D341Med (cell line): ENCODE measurements at places on chromosomes 4 and X.

DNA sequence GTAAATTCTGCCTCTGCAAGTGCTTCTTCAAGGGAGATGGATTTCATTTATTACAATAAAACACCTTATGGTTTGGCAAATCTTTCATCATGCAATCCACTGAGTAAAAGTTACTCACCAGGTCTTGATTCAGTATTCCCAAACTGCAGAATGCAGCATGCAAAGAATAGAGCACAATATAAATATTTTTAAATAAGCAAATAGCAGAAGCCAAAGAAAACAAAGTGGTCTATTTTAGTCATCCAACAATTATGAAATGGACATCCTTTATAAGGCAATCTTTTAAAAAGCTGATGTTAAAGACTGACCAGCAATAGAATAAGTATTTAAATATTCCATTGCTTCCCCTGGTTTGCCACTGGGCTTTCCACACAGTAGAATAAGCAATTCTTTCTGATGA, 59.5 kb downstream of the SLC39A8 start:
- no peak for DNase-seq

DNA sequence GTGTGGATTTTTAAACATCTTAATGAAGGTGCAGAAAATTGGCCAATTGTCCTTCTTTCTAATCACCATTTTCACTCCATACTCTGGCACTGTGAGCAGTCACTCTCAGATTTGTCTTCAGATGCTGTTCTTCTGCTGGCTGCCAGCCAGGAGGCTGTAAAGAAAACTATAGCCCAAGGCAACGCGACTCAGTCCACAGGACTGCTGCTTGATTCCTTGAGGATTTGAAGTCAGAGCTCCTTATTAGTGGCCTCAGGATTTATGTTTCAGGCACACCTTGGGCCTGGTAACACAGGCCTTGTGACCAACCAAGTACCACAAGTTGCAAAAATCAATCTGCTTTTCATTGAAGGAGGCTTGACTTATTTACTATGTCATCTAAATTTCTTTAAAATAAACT, 342.6 kb downstream of the GPM6A start:
- DNase-seq, result no peak

DNA sequence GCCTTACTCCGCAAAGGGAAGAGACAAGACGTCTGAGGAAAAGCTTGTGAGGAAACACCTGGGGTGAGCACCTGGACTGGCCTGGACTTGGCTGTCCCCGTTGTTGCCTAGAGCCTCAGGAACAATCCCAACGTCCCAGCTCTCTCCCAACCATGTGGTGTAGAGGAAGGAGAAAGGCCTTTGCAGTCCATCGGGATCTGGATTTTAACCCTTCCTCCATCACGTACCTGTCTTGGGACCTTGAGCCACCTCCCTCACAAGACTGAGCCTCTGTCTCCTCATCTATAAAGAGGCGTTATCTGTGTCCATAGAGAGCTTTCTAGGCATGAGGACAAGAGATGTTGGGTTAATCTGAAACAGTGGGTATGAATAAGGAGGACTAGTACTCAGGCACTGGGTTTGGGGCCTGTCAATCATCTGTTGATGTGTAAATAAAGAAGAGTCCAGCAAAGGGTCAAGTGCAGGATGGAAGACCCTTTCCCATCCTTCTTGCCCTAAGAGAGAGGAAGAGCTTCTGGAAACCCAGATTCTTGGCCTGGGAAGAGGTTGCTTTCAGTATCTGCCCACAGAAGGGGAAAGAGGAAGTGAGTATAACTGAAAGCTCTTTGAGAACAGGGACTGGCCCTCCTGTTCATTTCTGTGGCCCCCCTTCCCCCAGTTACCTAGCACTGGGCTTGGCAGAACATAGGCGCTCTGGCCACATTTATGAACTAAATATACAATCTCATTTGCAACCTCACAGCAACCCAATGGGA, 137.1 kb downstream of the PJA1 start:
- no peak for DNase-seq

GRCh38 chr4:140057701-140058100, 96.3 kb downstream of the MAML3 start:
- DNase-seq, result no peak

DNA sequence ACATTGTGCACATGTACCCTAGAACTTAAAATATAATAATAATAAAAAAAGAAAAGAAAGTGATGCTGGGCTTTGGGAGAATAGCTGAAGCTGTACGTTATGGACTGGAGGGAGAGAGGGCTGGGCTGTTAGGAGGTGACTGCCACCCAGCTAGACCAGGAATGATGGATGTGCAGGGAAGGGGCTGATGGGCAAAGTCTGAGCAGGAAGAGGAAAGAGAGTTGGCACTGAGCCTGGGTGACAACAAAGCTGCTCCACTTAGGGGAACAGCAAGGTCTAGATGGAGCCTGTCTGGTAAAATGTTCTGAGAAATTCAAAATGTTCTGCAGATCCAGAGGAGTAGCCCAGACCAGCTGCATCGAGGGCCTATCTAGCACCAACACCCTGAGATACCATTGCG, 32.3 kb downstream of the MED28 start:
- DNase-seq, result no peak

DNA sequence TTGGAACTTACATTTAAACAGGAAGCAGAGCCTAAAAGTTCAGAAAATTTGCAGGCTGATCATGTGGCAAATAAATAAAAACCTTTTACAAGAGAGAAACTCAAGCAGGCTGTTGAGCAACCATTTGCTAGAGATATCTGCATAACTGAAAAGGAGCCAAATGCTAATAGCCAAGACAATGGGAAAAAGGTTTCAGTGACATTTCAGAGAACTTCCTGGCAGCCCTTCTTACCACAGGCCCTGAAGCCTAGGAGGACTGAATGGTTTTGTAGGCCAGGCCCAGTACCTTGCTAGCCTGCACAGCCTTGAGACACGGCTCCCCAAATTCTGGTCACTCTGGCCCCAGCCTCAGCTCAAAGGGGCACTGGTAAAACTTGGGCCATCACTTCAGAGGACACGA, 945.1 kb downstream of the ADGRL3 start:
- DNase-seq, result no peak

DNA sequence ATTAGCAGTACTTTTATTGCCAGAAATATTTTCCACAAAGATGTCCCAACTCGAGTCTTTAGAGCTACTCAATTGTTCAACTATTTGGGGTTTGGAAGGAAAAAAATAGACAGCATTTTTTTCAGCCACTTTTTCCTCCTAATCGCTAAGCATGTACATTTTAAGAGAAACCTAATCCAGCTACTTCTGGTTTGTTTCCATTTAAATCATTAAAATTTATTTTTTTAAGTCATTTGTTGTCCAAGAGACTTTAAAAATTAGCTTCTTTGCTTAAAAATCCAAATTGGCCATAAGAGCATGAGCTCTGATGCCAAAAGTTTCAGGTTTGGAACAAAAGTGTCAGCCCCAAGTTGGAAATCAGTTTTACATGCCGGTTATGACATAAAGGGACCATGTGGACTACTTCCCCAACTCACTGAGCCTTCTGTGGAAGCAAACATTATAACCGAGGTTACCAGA, 186.3 kb upstream of the INTU start:
- no peak for DNase-seq

GRCh38 chr4:156154978-156155377, 201.3 kb upstream of the CTSO start:
- DNase-seq, result no peak

DNA sequence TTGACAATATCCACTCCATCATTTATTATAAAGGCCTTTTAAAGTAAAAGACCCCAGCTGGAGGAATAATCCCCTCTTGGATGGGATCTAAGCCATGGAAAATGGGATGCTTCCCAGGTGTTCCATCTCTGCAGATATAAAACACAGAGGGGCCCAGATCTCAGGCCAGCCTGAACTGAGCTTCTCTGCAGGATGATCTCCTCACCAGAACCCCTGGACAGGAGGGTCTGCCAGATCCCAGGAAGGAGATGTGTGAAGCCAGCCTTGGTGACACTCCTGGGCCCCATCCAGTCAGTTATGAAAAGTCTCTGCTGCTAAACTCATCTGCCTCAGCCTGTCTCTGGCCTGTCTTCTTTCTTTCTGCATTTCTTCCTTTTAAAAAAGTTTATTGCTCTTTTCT, 56.7 kb downstream of the HTRA3 start:
- DNase-seq, result no peak

GRCh38 chrX:66328950-66329596, 165.0 kb downstream of the HEPH start:
- DNase-seq, result no peak

DNA sequence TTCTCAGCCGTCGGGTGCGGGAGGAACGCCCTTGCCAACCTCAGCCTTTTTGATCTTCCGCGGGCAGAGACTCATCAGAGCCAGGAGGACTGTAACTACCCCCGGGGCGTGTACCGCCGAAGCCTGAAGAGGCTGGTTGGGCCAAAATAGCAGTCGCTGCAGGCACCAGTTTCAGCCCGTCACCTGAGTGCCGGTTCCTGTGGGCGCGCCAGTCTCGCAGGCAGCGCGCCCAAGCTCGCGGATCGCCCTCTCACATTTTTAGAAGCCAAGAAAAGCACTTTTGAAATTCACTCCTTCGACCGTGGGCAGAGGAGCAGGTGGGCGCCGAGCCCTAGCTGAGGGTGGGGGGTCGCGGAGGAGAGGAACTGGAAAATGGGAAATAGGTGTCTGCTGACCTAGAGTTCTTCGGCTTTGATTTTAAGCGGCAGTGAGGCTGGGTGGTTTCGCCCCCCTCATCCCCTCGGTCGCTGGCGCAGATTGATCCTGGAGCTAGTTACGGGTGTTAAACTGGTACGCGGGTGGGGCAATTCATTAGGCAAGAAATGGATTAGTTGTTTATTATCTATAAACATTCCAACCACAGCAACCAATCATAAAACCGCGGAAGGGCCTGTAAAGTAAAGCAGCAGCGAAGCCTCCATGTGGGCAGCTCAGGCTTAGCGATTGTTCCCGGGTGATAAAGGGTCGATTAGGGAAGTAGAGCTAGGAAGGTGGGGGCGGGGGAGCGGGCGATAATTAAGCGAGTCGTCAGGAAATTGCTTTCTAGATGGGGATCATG, 69.2 kb downstream of the FBXO8 start:
- DNase-seq, result peak; percentile 47

GRCh38 chrX:53257166-53257565, 24.2 kb downstream of the IQSEC2 start:
- DNase-seq, result no peak

DNA sequence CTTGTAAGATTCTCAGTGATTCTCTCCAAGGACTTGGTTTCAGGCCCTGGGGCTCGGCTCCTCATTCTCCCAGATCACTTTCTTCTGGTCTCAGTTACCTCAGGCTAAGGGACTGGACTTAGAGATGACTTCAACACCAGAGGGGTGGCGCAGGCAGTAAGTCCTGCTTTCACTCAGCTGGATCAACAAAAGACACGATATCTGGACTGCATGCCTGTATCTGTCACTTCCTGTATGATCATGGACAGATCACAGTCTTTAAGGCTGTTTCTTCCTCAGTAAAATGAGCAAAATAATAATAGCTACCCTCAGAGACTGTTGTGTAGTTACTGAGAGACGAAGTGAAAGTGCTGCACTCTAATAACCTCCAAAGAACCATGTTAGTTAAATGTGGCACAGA, 19.5 kb upstream of the CXCR3 start:
- no peak for DNase-seq

GRCh38 chr4:137892134-137892533, 350.0 kb downstream of the SLC7A11 start:
- DNase-seq, result no peak

- DNase-seq, result no peak
These were observed 17.3 kb downstream of the ASMTL start for GRCh38 chrX:1435241-1435895.

DNA sequence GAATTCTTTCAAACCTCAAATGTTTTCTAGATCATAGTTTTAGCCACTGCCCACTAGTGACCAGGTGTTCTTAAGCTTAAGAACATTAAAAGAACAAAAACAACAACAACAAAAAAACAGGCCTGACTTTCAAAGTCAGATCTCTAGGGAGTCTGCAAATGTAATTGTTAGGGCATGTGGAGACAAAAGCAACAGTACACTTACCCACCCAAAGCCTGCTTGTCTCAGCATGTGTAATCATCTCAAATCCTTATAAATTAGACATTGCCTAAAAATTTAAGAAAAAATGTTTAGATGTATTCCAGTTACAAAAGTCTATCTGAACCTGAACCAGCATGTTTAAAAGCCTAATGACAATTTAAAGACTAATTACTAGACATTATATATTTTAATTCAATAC, 79.9 kb downstream of the SLC7A11 start:
- DNase-seq, result no peak

DNA sequence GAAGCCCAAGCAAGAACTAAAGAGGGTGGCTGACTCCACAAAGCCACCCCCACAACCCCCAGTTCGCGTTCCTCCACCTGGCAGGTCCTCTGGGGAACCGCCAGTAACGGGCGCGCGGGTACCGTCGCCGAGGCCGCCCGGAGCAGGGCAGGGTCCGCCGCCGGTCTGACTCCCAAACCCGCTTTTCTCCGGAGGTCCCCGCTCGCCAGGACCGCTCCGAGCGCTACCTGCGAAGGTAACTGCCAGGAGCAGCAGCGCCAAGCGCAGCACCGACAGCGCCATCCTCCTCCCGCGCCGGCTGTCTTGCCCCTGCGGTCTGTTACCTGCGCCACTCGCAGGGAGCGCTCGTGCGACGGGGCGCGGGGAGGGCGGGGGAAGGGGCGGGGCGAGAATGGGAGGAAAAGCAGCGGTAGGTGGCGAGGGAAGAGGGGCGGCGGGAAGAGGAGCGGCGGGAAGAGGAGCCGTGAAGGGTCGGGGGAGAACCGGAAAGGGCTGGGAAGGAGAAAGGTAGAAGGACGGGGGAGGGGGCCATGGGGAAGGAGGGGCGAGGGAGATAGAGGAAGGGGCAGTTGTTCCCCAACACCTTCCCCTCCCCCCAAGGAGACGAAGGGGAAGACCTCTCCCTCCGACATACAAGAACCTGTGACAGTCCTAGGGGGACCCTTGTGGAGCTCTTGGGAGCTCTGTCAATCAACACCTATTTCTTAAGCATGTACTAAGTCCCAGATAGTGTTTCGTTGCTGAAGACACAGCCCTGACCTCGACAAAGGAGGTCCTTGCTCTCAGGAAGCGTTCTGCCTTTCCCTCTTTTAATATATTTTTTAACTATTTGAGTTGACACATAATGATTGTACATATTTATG, at the start of gene SPINK2:
TSS of gene SPINK2 (minus strand) at position 321 of the 863 bp plus-strand sequence. CDS start at position 282, 39 bp downstream.
- DNase-seq, result peak; percentile 85

GRCh38 chr4:154399259-154399974, 92.2 kb downstream of the DCHS2 start:
- no peak for DNase-seq

DNA sequence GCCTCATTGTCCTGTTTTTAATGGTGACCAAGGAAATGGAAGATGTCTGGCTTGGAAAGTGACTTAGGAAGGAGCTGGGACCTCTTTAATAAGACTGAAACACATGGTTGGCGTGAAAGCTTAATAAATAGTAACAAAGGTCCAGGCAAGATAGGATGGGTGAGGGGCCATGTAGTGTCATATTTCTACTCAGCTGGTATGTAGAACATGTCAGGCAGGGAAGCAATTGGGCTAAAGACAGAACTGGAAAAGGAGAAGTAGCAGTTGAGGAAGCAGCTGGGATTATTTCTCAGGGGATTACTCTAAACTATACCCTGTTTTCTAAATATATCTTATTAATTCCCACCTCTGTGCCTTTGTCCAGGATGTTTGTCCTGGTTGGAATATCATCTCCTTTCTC, 18.6 kb downstream of the ITGB1BP2 start:
- no peak for DNase-seq

GRCh38 chr4:186825069-186825468, 101.4 kb upstream of the FAT1 start:
- DNase-seq, result no peak

- peak; percentile 5 for DNase-seq
These were observed 32.7 kb upstream of the WFS1 start for GRCh38 chr4:6236816-6237390.
